Neural crest cell (in vitro differentiated cells): ENCODE measurements at places on chromosomes 16 and 17. TPM values are rescaled to one million over a fixed set of nuclear protein-coding genes. Genes with fewer than 3 reads are reported as not detected.

TBKBP1 gene
- 18.3 and 22.1 TPM in 2 replicates for total RNA-seq

IFI35 gene
- total RNA-seq = 0.91 and 1.3 TPM in 2 replicates

DPEP3 gene
- not detected in 2 replicates for total RNA-seq

LITAF gene
- total RNA-seq = 62.9 and 69.7 TPM in 2 replicates

PRRT2 gene
- total RNA-seq = 18.6 and 21.2 TPM in 2 replicates

PRR29 gene
- total RNA-seq = 0.82 and 1.4 TPM in 2 replicates

CX3CL1 gene
- total RNA-seq = 6.0 TPM in 2 replicates

KRT12 gene
- total RNA-seq = not detected in 2 replicates

TBX6 gene
- 0.79 and 1.2 TPM in 2 replicates for total RNA-seq

TNK1 gene
- 0.21 and 0.43 TPM in 2 replicates for total RNA-seq

DNA sequence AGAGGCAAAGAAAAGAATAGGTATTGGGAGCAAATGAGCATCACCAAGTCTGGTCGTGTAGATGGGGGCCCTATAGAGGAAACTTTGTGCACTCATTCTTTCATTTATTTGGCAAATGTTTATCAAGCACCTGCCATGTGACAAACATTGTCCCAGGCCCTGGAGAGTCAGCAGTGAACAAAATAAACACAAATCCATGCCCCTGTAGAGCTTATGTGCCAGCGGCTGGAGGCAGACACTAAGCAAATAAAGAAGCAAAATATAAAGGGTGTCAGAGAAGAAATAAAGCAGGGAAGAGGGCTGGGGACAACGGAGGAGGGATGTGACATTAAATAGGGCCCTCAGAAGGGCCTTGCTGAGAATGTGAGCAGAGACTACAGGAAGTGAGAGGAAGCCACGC lies 45.5 kb downstream of the KATNIP start:
- DNase-seq = no peak

GRCh38 chr17:30915833-30916611 lies 5.7 kb upstream of the ADAP2 start:
- no peak for DNase-seq

GRCh38 chr17:6104956-6105648 lies 34.9 kb downstream of the WSCD1 start:
- no peak for DNase-seq

- no peak for DNase-seq
These were observed 66.8 kb upstream of the FA2H start for GRCh38 chr16:74841469-74841868.

DNA sequence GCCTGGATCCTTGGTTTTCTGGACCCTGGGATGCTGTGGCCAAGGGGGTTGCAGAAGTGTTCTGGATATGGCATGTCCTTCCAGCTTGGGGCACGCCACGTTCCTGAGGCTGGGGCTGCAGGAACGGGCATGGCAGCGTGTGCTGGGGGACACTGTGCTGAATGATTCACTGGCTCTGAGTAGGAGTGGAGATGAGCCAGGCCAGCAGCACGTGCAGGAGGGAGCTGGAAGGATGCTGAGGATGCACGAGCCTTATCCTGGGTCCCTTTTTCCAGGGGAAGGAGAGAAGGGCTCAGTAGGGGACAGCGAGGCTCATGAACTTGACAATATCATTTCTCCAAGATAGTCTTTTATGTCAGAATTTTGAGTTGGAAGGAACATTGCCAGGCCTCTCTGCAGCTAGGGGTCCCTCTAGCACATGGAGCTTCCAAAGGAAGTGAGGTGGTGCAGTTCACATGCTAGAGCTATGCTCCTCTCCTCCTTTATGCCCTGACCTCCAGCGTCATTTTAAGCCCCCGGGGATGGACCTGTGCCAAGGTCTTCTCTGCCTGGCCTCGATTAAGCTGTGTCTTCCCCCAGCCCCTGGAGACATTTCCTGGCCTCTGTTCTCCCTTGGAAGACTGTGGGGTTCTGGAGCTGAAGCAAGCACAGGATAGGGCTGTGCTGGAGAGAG lies 125.9 kb downstream of the OR1D5 start:
- no peak for DNase-seq

DNA sequence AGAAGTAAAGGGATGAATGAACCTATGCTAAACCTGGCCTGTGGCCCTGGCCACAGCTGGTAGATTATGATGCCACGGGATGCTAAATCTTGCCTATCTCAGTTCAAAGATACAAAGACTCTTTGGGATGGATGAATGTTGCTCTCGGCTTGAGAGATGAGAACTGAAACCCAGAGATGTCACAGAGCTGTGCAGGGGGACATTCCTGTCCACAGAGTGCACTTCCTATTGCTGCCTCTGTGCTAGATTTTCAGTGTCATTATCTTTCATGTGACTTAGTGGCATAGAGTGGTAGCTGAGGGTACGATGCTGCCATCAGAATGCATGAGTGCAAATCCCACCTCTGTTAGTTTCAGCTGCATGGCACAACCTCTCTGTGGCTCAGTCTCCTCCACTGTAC lies 2.3 kb upstream of the MT1M start:
- DNase-seq = no peak

DNA sequence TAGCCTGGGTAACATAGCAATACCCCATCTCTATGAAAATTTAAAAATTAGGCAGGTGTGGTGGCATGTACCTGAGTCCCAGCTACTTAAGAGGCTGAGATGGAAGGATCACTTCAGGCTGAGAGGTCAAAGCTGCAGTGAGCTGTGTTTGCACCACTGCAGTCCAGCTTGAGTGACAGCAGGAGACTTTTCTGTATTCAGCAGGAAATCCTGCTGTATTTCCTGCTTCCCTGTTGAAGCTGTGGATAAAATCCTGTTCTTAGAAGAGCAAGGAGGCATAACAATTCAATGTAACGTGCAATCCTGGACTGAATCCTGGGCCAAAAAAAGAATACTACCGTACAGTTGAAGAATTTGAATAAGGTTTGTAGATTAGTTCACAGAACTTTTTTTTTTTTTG lies 62.2 kb downstream of the FBXL20 start:
- no peak for DNase-seq

DNA sequence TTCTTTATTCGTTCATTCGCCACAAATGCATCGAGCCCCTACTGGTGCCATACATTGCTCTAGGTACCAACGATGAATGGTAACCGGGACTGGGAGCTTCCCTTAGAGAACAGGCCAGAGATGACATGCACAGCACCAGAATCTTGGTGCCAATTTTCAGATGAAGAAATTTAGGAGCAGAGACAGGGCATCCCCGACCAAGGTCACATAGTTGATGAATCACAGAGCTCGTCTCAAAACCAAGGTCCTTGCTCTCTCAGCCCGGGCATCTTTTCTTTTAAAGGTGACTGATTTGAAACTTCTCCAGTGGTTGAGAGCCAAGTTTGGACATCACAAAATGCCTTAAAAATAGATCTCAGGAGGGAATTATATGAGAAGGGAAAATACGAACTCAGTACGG lies 73.2 kb upstream of the C16orf82 start:
- no peak for DNase-seq

DNA sequence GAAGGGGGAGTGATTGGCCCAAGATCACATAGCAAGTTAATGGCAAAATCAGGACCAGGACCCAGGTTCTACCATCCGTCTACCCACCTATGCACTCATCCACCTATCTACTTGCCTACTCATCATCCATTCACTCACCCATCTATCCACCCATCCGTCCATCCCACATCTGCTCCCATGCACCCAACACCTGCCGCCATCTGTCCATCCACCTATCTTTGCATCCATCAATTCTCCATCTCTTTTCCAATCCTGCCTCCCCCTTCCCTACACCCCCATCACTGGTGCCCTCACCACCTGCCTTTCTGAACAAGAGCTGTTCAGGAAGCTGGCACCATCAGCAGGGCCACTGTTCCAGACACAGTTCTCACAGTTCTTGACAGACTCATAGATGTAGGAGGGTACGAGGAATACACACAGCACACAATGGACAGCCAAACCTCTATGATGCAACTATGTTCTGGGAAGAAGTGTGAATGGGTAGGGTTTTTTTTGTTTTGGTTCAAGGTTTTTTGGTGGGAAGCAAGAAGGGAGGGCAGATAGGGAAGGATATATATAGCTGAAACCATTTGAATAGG lies 4.5 kb downstream of the SAMD14 start:
- no peak for DNase-seq

- no peak for DNase-seq
These were observed 6.3 kb downstream of the SECTM1 start for GRCh38 chr17:82327289-82327688.

DNA sequence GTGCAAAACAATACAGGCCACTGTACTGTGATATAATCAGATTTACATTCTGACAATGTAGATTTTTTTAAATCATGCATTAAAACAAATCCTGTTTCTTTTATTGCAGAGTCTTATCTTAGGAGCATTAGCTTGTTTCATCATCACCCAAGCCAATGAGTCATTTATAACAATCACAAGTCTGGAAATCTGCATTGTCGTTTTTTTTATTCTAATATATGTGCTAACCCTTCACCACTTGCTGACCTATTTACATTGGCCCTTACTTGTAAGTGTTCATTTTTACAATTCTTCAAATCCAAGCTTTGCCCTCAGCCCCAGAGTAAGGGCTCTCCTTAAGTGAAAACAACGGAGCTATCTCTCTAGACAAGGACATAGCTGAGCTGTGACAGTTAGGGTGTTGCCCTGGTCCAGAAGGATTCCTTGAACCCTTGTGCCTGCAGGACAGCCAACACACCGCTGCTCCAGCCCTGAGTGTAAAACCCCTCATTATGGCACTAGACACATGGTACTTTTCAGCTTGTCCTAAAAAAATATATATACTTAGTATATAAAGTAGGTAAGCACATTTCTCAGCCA lies 3.7 kb downstream of the CMTM1 start:
- no peak for DNase-seq

GRCh38 chr16:85835227-85835751 lies 35.8 kb downstream of the COX4I1 start:
- DNase-seq = no peak
